Tongue (tissue), 3 donors: ENCODE measurements at places on chromosomes 7 and 10.

DNA sequence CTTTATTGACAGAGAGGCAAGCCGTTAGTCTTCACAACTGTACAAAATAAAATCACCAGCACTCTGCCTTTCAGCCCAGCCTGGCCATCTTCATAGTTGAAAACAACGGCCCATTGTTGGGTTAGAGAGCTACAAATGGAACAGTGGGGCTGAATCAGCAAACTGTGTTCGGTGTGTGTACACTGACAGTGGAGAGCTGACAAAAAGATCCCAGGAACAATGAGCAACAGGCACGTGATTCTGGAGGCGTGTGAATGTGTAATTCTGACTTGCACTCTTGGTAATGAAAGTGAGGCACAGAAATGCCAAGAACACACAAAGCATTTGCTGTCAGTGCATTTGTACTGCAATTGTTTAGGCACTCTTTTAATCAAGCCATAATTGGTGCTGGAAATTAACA, 303.7 kb downstream of the WDR11 start:
- DNase-seq = no peak

- peak; percentile 71 for DNase-seq
These were observed 309.3 kb downstream of the KCNMA1 start for GRCh38 chr10:77328272-77328816.

- DNase-seq = no peak
These were observed 203.0 kb downstream of the CNTNAP2 start for GRCh38 chr7:146319629-146320028.

GRCh38 chr7:69204943-69205342, 393.3 kb upstream of the AUTS2 start:
- DNase-seq = peak; percentile 23

GRCh38 chr10:96448021-96448457, 65.7 kb downstream of the TLL2 start:
- peak; percentile 88 for DNase-seq

DNA sequence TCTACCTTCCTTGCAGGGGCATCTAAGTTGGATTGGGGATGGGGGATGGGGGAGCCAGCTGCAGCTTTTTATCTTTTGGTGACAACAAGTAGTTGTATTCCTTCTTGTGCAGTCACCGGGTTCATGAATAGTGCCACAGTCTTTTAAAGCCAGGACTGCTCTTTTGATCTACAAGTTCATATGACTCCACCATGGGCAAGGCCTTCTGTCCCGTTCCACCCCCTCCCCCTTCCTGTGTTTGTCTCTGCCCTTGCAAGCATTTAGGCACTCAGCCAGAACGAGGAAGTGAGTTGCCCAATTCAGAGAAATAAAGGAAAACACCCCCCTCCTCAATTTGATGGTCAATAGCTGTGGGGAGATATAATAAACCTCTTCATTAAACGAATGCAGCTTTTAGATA, 44.8 kb upstream of the EGR2 start:
- DNase-seq = peak; percentile 4

DNA sequence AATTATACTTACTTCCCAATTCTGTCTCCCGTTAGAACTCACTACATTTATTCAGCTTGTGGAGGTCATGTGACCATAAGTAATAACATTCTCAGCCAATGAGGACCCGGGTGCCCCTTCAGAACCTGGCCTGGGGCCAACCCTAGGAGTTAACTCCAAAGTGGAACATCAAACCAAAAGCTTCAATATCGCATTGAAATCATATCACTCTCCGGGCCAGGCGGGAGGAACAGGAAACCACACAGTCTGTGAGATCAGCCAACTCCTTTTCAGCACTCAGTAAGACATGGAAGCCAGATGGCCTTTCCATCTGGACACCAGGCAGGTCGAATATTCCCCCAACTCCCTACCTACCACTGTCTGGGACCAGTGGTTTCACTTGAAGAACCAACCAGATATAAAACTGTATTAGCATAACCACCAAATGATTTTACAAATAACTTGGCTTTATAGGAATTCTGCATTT, 5.5 kb downstream of the CREB3L2 start:
- DNase-seq = peak; percentile 63

DNA sequence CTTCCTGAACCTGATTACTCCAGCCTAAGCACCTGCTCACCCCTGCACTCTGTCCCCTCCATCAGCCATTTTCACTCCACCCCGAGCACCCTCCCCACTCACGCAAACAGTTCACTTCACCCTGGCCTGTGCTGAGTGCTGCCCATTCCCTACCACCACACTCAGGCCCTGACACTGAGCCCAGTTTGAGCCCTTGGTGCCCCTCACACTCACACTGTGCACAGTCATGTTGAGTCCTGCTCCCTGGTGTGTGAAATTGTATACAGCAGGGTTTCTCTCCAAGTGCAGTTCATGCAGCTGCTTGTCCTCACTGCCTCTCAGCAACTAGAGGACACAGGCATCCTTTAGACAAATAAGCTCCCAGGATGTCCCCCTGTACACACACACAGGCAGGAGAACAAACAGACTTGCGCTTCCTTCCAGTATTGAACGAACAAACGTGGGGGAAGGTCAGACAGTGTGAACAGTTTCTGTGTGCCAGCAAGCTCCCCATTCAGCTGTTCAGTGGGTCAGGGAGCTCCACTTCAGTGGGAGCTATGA, 6.8 kb downstream of the MYO1G start:
- peak; percentile 30 for DNase-seq

GRCh38 chr10:126242397-126243260, 145.6 kb downstream of the ADAM12 start:
- peak; percentile 97 for DNase-seq

GRCh38 chr7:276230-276835, 13.6 kb upstream of the FOXL3 start:
- no peak for DNase-seq

- DNase-seq = peak; percentile 70
These were observed 26.0 kb upstream of the ZNF273 start for GRCh38 chr7:64876792-64877713.

- no peak for DNase-seq
These were observed 107.0 kb downstream of the WDR37 start for GRCh38 chr10:1163204-1163660.

DNA sequence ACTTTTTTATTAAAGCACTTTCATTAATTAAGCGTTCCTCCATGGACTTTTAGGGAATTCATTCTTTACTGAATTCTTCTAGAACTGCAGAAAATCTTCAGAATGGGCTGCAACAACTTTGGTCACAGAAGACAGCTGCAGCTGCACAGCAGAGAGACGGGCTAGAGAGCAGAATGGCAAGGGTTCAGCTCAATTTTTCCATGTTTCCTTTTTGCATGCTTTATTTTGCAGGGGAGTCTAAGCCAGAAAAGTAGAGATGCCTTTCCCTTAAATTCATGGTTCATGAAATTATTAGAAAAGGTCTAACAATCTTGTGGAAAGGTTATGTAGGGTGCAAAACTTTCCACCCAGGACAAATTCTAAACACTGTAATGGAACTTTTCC, 15.4 kb upstream of the ANKRD1 start:
- no peak for DNase-seq

GRCh38 chr7:7005303-7005702, 177.0 kb upstream of the C1GALT1 start:
- no peak for DNase-seq

DNA sequence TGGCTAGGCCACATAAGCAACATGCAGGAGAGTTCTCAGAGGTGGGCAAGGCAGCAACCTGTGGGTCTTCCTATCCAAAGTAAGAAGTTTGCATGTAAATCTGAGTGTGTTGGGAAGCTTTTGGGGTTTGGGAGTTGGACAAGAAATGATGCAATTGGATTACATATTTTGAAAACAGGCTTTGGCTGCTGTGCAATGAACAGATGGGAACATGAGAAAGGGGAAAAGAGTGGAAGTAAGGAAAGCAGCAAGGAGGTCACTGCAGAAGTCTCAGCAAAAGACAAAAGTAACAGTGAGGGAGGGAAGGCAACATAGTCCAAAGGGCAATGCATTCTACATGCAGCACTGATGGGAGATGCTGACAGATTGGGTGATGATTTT, 61.1 kb upstream of the C10orf90 start:
- peak; percentile 73 for DNase-seq

DNA sequence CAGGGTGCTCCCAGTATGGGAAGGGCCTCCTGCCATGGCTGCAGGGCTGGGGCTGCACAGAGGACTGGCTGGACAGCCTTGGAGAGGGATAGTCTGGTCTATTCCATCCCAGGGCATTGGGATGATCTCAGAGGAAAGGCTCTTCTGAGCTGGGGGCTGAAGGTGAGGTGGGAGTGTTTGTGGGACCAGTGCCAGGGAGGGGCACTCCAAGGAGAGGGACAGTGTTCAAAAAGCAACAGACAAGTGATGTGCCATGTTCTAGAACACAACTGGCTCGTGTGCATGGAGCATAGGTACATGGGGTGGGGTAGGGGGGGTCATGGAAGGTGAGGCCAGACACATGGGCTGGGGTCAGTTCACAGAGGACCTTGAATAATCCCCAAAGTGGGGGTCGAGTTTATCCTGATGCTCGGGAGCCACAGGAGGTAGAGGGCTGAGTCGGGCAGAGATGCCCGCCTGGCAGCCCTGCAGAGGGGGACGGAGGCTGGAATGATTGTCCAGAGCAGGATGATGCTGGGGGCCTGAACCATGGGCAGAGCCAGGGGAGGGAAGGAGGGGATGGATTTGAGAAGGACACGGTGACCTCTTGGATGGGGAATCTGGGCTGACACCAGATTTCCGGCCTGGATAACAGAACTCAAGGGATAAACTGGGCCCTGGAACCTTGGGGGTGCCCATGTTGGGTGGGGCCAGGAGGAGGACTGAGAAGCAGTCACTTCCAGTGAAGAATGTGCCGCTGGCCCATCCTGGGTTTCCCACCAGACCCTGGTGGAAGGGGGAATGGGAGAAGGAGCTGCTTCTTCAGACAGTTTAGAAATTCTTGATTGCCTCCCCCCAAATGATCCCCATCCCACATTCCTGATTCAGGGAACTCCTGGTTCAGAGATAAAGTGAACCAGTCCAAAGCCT, 50.4 kb downstream of the NEURL1 start:
- DNase-seq = no peak

GRCh38 chr10:54203401-54203800, 597.6 kb downstream of the PCDH15 start:
- DNase-seq = no peak

GRCh38 chr10:34732926-34733325, 82.2 kb downstream of the PARD3 start:
- DNase-seq = no peak

DNA sequence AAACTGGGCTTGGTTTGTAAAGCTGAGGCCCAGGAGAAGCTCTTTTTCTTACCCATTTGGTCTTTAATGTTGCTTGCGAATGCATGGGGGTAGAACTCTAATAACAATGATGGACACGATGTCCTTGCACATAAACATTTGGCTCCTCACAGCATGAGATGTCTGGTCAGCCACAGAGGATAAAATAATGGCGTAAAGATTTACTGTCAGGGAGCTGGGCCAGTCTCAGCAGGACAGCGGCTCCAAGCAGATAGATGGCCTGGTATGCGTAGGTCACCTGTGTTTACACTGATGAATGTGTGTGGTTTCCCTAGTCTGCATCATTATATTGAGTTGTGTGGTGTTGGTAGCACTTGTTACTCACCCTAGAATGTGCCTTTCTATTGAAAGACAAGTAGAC, 537.4 kb downstream of the CNTNAP2 start:
- no peak for DNase-seq

DNA sequence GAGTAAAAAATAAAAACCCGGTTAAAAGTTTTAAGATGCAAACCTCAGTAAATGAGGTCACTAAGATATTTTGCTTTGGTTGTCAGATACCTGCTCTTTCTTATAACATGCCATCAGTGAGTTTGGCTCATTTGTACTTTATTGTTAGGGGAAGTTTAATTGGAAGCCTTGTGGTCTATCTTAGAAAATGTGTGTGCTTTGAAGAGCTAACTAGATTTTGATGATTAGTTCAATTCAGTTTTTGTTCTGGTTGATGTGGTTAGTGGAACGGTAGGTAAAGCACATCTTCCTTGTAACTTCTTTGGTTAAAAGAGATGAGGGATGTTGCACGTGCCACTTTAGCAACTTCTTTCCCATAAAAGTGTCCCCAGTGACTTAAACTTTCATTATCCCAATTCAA, 353.4 kb upstream of the GALNT17 start:
- no peak for DNase-seq

GRCh38 chr10:128052696-128053095, 73.5 kb downstream of the MKI67 start:
- DNase-seq = no peak

DNA sequence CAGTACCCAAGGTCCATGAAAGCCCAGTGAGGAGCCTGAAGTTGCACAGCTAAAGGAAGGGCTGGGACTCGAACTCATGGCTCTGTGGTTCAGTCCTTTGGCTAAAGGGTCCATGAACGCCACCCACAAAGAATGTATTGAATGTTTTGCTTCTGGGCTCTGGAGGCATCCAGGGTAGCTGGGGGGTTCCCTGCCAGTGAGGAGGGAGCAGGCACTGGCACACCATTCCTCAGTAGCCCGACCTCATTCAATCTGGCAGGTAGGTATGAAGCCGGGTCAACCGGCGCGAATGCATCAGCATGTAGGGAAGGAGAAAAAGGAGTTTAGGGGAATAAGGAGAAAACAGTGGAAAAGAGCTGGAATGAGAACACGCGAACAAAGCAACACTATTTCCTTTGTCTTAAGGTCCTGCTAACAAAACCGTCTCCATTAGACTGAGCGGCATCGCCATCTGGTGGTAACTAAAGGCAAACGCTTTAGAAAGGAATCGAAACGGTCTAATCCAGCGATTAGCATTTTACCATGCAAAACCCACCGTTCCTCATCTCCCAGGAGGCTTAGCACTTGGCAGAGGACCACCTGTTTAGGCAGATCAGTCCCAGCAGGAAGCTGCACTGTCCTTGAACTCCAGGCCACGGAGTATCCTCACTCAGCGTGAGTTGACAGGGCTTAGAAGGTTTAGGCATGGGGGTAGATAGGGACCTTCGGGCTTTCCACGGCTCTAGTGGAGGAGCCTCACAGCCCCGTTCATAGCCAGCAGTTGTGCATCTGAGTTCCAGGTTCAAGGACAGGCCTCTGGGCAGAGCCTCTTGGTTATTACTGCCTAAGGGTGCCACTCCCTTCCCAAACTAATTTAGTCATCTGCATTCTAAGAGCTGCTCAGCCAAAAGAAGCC, 122.8 kb downstream of the UBE2H start:
- DNase-seq = peak; percentile 94

GRCh38 chr7:71746006-71746405, 614.1 kb downstream of the GALNT17 start:
- no peak for DNase-seq

GRCh38 chr10:63355682-63356081, 110.1 kb downstream of the JMJD1C start:
- DNase-seq = no peak

- peak; percentile 86 for DNase-seq
These were observed 49.6 kb upstream of the PDCD4 start for GRCh38 chr10:110822035-110822711.
